Stimulated activated CD4-positive, alpha-beta T cell treated with anti-CD3 and anti-CD28 coated beads, Interleukin-12 subunit alpha, Interleukin-12 subunit beta, amount 100 ng/mL, for 48 hours (primary cell): ENCODE measurements at places on chromosomes 2 and 18.

GRCh38 chr2:18423636-18424035, 136.8 kb downstream of the RDH14 start:
- DNase-seq = no peak

- DNase-seq = no peak
These were observed 82.3 kb downstream of the LOXHD1 start for GRCh38 chr18:46574743-46575115.

DNA sequence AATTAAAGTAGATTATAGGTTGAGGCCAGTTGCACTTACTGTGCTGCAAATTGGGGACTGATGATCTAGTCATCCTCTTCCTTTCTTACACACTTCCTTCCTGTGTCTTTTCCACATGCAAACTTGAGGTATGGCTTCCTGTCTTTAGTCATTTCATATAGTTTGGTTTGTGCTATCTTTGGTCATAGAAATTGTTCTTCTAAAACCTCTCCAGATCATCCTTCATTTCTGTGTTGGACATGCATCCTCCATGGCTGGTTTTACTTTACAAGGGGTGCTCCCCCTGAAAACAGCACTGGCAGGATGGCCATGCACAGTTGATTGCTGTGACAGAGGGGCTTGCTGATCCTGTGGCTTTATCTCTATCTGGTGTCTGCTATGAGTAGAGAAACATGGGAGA, 36.5 kb downstream of the MGAT5 start:
- DNase-seq = no peak

GRCh38 chr2:60109744-60110143, 443.7 kb downstream of the BCL11A start:
- DNase-seq = no peak

DNA sequence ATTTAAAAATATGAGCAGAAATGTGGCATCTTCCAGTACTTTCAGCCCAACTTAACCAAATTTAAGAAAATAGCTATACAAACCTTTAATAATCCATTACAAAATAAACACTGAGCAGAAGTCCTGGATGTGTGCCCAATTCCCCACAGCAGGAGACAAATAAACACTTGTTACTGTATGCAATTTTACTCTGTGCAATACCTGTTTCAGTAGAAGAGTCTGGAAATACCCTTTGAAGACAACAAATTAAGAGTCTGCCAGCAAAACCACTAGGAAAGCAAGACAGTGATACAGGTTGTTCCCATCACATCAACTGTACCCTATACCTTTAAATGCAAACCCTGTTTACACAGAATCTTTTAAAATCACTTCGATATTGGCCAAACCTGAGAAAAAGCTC, 41.4 kb upstream of the RNU4ATAC start:
- no peak for DNase-seq

DNA sequence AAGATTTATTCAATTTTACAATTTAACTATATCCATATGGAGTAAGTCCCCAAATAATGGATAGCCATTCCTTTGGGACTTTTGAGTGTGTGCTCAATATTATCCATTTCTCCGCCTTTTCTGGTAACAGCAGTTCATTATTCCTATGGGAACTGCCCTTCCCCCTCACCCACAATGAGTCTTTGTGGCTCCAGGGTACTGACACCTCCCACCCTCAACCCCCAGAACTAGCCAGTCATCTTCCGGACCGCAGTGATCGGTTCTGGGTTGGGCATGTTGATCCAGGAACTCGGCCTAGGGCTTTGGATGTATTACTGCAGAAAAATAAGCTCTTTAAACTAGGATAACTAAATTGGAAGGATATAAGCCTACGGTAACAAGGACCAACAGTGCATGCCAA, 45.4 kb upstream of the CCDC150 start:
- DNase-seq = no peak

DNA sequence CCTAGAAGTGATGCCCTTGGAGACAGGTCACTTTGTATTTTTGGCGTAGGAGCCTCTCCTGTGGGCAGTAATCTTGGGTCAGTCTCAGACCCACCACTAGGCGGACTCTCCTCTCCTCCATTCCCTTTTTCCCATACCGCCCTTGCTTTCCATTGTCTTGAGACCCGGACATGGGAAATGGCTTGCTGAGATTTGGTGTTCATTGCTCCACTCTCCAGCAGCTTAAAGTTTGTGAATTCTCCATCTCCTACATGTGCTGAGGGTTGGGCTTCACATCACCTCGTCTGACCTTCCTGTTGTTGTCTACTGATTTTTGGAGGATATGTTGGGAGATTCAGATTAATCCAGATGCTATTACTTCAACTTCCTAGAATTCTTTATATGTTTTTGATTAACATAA, 159.2 kb upstream of the RAB12 start:
- DNase-seq = no peak

- DNase-seq = no peak
These were observed 7.8 kb upstream of the TRABD2A start for GRCh38 chr2:84888401-84889276.

GRCh38 chr2:98730053-98730706, 752 bp downstream of the MGAT4A start:
- no peak for DNase-seq
